H54 (cell line): ENCODE measurements at places on chromosomes 3 and 15.

GRCh38 chr3:52174896-52175295, 20.7 kb upstream of the POC1A start:
- DNase-seq, result peak; percentile 55

DNA sequence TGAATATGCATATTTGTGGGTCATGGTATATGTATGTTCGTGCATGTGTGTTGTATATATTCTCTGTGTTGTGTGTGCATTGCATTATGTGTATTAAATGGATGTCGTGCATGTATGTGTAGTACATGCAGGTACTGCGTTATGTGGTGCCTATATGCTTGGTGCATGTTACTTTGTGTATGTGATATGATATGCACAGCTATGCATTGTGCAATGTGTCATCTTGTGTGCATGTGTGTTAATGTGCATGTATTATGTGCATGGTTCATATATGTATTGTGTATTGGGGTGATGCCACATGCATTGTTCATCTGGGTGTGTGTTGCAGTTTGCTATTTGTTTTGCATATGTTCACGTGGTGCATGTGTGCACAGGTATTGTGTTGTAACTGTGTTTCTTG, 2.9 kb downstream of the GALNT15 start:
- DNase-seq, result no peak

GRCh38 chr3:149378478-149379309, 1.2 kb upstream of the TM4SF1 start:
- no peak for DNase-seq

DNA sequence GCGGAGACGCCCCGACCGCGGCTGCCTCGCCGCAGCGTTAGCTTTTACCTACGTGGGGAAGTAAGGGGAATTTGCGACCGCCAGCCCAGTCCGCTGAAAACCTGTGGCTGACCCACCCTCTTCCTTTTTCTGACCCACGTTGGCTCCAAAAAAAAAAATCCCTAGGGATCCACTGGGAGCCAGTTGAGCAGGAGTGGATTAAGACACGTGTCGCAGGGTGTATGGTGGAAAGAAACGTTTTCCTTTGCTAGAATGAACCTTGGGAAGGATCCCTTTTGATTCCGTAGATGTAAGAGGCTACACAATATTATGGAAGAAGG, 575 bp upstream of the PCYT1A start:
- DNase-seq, result no peak

DNA sequence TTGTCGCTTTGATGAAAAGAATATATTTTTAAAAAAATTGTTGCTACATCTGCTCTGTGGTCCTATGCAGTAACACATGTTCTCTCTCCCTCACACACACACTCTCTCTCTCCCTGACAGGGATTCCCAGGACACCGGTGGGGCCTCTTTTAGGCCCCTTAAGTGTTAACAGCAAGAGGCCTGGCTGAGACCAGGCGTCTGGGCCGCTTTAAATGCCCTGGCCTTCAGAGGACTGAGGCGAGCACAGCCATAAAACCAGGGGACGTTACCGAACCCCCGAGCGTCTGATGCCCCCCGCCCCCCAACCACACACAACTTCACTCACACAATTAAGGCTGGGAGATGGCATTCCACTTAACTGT, 1.7 kb downstream of the BNC1 start:
- no peak for DNase-seq

DNA sequence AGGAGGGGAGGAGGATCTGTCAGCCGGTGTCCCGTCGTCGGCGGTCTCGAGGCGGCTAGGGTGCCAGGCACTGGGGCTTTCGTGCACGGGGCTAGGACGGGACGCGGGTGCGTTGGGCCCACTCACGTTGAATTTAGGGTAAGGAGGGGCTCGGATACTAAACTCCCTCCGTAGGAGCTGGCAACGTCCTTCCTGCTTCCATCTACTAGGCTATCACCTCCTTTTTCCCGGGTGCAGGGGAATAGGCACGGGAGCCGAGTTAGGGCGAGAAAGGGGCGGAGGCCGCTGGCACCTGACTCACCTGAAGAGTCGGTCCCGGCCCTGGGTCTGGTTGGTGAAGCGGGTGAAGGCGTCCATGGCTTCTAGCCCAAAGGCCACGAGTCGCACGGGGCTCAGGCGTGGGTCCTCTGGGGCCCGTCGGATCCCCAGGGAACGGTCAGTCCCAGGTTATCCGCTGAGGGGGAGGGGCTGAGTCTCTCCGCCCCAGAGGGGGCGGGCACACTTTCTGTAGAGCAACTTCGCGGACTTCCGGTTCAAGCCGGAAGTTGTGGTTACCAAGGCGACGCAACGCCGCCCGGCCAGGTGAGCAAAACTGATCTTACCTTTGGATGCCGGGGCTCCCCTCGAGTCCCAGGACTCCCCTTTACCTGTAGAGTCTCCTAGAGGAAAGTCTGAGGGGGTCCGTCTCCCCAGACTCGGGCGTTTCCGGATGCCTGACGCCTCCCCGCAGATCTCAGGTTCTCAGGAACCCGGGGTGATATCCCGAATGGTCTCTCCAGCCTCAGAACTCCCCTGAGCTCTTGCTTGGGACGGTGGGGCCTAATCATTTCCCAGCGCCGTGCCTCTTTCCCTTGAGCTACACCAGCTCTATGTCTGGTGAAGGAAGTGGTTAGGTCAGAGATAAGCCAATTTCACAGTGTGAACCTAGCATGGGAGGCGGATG, at the start of the genes PEX11A and WDR93:
PEX11A (minus strand) TSS at position 479 of the 943 bp plus-strand sequence; CDS start at position 357, 122 bp downstream.
WDR93 (plus strand) TSS at position 536 of the 943 bp plus-strand sequence. CDS start 10,936 bp downstream, outside the sequence.
- DNase-seq, result peak; percentile 65

- no peak for DNase-seq
Observed at GRCh38 chr3:113329757-113330156, 111.5 kb downstream of the CFAP44 start.

DNA sequence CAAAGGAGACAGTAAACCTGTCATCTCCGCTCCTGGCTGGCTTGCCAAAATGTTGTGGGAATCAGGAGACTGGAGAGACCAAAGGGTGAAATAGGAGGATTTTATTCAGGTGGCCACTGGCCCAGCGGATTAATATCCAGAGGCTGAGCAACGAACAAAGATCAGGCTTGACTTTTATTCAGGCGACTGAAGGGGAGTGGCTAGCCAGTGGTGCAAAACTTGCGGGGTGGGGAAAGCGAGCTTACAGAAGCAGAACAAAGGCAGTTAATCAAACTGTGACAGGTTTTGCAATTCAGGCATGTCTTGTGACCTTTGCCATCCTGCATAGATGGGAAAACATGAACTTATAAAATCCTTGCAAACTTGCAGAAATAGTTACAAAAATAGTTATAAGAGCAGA, 19.8 kb upstream of the ACAD9 start:
- no peak for DNase-seq

GRCh38 chr15:39819533-39819932, 36.9 kb upstream of the FSIP1 start:
- DNase-seq, result no peak

DNA sequence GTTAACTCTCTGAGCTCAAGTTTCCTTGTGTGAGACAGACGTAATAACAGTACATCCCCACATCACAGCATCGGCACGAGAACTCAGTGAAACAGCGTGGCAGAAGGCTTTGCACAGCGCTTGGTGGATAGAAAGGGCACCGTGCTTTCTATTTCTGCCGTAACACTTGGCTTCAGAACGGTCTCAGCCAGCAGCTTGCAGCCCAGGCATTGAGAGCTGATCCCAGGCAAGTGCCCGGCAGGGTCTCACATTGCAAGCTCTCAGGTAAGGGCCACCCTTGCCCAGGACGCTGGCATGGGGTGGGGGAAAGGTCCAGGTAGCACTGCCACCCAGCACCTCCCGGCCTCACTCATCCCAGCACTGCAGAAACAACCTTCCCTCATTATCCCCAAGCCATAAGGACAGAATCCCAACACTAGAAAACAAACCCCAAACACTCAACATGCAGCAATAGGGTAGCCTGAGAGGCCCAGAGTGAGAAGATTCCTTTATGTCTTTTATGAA, 70.5 kb upstream of the ITGA11 start:
- DNase-seq, result no peak
